ENCODE measurements at places on chromosomes 2 and 18. TPM values are rescaled to one million over a fixed set of nuclear protein-coding genes. Genes with fewer than 3 reads are reported as not detected.

Gene DSG1
- 0.16 TPM for total RNA-seq

Gene COL3A1
- 129 TPM for total RNA-seq

Gene WNT10A
- total RNA-seq: not detected

Gene TMEM247
- not detected for total RNA-seq

Gene BMP10
- not detected for total RNA-seq

Gene ATP9B
- 69.1 TPM for total RNA-seq

Gene TMEM37
- not detected for total RNA-seq

Gene RIOK3
- 55.7 TPM for total RNA-seq

Gene BOLL
- not detected for total RNA-seq

Gene SALL3
- total RNA-seq: 7.6 TPM

Gene MBP
- total RNA-seq: 5.8 TPM

Gene CFC1
- not detected for total RNA-seq

Gene IL1R2
- total RNA-seq: not detected

Gene TFCP2L1
- total RNA-seq: 0.47 TPM

Gene UCN
- 1.1 TPM for total RNA-seq

Gene REG1B
- total RNA-seq: not detected

Gene ITGB6
- 0.16 TPM for total RNA-seq

Gene POTEI
- not detected for total RNA-seq

Gene TWSG1
- total RNA-seq: 25.3 TPM

Gene ACAA2
- total RNA-seq: 22.5 TPM

Measured in occipital lobe (tissue), 3 donors.